ENCODE measurements at places on chromosomes 12 and 14. TPM values are rescaled to one million over a fixed set of nuclear protein-coding genes. Genes with fewer than 3 reads are reported as not detected.
A peak's percentile ranks its signal among the peaks of the same experiment; 100 is the strongest.

- no peak for DNase-seq
Measured at GRCh38 chr14:60101786-60102185, 10.1 kb downstream of the PCNX4 start.

GRCh38 chr12:131075611-131076010 is 121.9 kb downstream of the ADGRD1 start:
- no peak for DNase-seq

BRMS1L gene
- polyA plus RNA-seq = 21.5 TPM

GRCh38 chr12:879641-880040 is 69.9 kb downstream of the RAD52 start:
- no peak for DNase-seq

- DNase-seq = no peak
Measured at GRCh38 chr14:104389326-104390220, 190.0 kb upstream of the C14orf180 start.

SSPN gene
- polyA plus RNA-seq = 106 TPM

DNA sequence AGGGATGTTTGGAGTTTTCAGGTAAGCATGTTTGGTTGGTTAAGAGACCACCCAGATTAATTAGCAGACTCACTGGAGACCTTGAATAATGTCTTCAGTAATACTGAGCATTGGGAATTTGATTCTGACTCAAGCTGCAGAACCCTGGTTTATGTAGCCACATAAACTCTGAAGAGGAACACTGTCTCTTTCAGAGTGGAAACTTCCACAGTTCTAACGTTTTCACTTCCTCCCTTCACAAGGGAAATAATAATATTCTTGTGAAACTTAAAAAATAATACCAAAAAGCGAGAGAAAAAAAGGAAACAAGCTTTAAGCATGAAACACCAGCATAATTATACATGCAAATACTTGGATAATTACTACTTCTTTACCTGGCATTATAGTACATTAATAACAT is 40.0 kb upstream of the ST8SIA1 start:
- peak; percentile 4 for DNase-seq

METTL17 gene
- 47.6 TPM for polyA plus RNA-seq

DNA sequence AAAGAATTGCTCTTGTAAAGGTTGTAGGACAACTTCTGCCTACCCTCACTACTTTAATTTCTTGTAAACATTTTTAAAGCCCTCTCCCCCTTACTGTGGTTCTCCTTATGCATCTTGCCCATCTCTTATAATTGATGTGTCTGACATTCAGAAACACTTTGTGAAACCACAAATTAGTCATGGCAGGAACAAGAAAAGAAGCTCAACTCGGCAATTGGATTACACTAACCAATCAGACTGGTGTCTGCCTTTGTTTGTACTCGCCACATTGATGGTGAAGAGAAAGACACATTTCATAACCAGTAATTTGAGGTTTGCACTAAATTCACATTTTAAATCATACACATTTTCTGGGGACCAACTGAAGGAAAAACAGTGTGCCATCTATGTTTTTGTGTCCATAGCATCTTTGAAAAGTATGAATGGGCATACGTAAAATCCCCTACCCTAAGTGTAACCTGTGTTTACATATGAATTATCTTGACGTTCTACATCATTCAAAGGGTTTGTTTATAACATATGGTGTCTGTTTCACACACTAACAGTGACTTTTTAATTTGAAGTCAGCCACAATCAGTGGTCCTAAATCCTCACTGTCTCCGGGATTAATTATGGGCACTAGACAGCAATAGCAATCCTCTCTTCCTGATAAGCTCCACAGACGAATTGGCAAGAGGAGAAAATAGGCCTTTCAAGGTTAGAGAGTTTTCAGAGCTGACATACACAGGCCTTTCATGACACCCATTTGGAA is 49.9 kb downstream of the OTX2 start:
- DNase-seq = no peak

- DNase-seq = no peak
Measured at GRCh38 chr14:51454351-51454750, 197.4 kb upstream of the FRMD6 start.

DNA sequence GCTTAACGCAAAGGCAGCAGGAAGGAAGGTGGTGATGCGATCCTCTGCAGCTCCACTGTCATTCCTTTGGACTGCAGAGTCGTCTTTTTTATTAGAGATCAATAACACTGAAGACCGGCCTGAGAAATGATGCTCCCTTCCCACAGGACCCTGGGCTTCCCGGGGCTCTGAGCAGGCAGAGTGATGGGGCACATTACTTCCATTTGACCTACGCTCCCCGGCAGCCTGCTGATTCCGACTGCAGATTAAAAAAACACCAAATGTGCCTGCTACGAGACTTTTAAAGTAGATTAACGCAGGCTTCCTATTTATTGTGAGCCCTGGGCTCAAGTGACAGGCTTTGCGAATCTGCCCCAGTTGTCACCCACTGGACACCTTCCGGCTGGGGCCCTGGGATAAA is 37.5 kb downstream of the KCNA1 start:
- DNase-seq = no peak

GLT1D1 gene
- polyA plus RNA-seq = 1.6 TPM

OR6C68 gene
- polyA plus RNA-seq = not detected

FGF23 gene
- polyA plus RNA-seq = 0.19 TPM

GRCh38 chr12:105378911-105379310 is 48.4 kb downstream of the C12orf75 start:
- DNase-seq = no peak

FAM181A gene
- not detected for polyA plus RNA-seq

DNA sequence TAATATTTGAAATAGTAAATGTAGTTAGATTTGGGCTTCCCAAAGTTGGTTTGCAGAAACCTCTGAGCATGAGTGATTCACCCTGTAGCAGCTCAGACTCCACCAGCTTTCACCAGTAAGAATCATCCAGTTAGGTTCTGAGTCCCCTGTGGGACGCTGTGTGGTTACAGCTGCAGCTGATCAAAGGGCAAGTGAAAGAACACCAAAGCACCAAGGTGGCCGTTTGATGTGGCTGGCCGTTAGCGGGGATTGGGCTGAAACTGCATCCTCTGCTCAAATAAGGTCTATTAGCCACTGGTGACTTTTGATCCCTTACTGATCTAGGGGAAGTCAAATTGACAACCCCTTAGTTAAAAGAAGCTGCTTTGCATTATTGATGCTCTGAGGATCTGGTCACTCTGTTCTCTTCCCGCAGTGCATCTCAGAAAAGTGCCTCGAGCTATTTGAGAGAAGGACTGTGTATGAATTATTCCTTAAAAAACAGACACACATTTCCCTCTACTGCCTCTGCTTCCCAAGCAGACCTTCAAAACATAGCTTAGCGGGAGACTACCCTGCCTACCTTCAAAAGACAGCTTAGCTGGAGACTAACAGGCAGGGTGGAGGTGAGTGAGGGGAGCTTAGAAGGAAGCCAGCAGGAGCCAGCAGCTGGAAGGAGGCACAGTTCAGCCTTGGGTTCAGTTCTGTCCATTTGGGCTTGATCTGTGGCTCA is 3.7 kb downstream of the ABHD12B start:
- DNase-seq = no peak

MED6 gene
- polyA plus RNA-seq = 28.8 TPM

DNA sequence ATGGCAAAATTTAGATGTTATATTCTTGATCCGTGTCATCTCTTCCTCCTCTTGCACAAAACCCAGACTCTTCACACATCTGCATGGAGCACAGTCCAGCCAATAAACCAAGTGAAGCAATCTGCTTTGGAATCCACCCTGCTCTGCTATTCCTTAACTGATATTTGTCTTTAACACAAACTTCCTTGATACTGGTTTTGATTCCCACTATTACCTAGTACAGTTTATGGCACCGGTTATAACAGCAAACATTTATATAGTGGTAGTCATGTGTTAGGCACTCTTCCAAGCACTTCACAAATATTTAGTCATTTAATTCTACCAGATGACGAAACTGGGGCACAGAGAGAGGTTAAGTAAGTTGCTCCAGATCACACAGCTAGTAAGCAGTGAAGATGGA is 12.5 kb downstream of the STYK1 start:
- no peak for DNase-seq

- no peak for DNase-seq
Measured at GRCh38 chr12:26854031-26854390, 21.0 kb upstream of the ITPR2 start.

ACOT6 gene
- polyA plus RNA-seq = not detected

CCDC196 gene
- polyA plus RNA-seq = not detected

DNA sequence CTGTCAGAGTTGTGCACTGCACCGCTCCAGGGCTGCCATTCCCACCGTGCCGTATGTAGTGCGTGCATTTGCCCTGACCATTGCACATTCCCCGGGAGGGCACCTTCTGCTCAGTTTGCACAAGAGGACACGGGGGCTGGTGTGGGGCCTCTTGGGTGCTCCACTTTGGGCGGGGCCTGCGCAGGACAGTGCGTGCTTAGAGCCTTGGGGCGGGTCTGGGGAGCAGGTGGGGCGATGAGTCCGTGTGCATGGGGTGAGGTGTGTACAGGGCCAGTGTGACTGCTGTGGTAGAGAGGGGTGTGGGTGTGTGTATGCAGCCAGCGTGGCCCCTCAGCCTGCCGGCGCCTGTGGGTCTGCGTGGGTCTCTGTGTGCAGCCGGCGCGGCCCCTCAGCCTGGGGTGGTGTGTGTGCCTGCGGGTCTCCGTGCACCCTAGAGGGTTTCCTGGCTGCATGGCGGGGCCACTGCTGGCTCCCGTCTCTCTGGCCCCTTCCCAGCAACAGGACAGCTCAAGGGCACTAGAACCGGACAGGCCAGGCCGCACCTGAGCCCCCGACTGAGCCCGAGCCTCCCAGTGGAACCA is 31.9 kb downstream of the FBRSL1 start:
- no peak for DNase-seq

GOLGA5 gene
- polyA plus RNA-seq = 28.1 TPM

DNA sequence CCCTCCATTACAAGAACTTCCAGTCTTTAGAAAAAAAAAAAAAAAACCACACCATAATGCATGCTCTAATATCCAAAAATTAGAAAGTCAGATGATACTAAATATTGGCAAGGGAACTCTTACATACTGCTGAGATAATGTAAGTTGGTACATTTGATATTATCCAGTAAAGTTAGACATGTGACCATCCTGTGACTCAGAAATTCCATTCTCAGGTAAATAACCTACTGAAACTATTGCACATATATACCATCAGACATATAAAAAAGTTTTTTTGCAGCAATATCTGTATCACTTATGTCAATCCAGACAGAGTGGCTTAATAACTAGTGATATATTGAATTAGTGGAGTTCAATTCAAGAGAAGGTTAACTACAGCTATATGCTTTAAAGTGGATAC is 63.5 kb downstream of the KITLG start:
- DNase-seq = no peak

- no peak for DNase-seq
Measured at GRCh38 chr14:24964591-24964990, 85.4 kb downstream of the STXBP6 start.

JKAMP gene
- 45.8 TPM for polyA plus RNA-seq

DNA sequence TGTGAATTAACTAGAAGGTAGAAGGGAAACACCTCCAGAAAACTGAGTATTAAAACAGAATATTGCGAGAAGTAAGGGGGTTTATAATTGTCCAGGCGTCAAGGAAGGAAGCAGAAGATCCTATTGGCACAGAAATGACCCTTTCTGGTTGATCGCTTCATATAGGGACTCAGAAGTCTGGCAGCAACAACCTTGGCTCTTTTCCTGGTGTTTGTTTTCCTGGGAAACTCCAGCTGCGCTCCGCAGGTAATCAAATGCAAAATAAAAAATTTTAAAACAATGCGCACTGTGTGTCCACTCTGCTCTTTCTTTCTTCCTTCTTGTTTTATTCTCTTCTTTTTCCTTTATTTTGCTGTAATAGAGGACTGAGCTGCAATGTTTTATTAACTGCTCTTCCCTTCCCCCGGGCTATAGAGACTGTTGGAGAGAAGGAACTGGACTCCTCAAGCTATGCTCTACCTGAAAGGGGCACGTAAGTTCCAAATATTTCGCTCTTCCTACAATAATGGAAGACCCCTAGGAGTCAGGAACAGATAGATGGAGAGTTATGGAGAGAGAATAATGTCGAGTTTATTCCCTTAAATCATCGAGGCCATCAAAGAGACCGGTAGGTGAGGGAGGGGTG is 737 bp downstream of the SPX start:
- DNase-seq = no peak

DNA sequence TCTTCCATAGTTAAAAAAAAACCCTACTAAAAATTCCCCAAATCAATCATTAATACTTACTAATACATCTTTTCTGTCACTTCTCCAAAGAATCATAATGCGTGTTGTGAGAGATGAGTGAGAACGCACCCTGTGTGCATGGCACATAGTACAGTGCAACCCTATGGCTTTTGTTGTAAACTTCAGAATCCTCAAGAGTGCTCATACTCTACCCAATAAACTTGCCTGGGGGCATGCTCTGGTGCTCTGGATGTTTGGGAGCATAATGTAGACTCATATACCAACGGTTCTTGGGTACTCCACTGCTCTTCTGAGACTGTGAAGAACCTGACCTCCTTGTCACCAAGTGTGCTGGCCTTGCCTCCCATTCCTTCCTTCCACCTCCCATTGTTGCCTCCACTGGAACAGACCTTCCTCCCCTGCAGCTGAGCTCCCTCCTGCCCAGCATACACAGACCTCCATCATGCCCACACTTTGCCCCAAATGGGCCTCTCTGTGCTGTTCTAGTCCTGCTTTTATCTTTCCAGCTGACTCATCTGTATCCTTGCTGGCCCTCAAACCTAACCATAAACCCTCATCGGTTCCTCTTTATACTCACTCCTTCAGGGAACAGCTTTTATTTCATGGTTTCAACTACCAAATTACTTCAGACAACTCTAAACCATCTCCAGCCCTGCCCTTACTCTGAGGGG is 8.9 kb downstream of the DCP1B start:
- DNase-seq = no peak

SELPLG gene
- 3.8 TPM for polyA plus RNA-seq

DNA sequence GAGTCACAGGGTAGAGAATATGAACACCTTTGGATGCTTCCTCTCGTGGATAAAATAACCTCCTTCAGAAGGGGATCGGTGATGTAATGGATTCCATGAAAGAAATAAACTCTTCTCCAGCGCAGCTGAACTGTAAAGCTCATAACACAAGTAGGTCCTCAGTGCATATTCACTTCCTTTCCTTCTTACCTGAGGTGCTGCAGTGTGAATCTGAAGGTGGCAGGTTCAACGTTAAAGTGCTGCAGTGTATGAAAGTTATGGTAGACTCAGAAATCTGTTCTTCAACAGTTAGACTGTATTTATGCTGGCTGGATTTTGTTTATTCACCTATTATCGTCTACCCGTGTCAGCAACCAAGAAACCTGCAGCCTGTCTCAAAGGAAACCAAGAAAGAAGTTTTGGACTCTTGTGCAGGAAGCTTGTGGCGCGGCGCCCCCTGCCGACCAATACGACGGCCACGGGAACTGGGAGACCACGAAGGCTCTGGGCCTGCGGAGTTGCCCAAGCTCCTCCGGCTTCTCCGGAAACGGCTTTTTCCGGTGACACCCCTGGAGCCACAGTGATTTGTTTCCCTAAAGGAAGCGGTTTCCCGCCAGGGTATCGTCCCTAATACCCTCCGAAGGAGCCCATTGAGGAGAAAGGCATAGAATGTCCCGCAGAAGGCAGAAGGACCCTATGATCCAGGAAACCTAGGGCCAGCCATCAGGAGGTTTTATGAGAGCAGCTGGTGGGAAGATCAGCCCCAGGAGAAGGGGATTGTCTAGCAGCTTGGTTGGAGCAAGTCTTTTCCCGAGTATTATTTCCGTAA is 17.6 kb upstream of the RNASE3 start:
- no peak for DNase-seq

All from forelimb muscle (tissue), 1 donor.